ENCODE measurements at places on chromosomes 5 and 9.

DNA sequence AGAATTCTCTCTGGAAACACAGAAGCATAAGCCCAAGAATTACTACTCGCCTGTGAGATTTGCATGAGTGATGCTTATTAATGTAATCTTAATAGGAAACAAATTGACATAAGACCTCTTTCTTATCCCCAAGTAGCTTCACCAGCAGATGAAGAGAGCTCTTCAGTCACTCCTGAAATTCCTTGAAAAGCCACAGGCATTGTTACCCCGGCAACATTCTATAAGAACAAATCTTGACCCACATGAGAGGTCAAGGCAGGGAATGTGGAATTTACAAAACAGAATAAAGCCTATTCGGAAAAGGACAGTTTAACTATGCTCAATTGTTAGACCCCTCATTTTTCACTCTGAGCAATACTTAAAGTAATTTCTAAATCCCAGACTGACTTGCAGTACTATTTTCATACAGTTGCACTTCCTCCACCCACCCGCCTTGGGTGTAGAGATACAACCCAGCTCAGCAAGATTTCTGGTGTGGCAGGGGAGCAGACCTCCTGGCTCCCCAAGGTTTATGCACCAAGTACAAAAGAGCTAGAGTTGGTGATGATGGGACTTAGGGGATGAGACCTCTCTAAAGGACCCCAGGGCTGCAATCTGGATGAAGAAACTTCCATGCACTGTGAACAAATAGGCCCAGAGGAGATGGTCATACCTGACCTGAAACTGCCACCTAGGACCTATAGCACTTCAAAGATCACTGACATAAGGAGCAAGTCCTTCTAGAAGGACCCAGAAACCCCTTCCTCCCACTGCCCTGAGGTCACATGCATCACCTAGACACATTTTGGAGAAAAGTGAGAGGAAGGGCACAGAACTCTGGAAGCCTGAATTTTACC lies 242.1 kb downstream of the ZNF608 start:
- DNase-seq: peak; percentile 53

DNA sequence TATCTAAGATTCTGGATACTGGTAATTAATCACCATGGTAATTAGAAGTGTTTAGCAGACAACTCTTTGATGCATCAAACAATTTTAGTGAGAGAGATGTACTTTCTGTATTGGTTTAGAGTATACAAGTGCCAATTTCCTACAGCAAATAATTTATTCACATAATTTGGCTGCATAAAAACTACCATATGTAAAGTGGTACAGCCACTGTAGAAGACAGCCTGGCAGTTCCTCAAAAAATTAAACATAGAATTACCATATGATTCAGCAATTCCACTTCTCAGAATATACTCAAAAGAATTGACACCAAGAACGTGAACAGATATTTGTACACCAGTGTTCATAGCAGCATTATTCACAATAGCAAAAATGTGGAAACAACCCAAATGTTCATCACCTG lies 36.2 kb downstream of the PHAX start:
- no peak for DNase-seq

GRCh38 chr9:78351816-78352215 lies 54.9 kb downstream of the PSAT1 start:
- DNase-seq: no peak

DNA sequence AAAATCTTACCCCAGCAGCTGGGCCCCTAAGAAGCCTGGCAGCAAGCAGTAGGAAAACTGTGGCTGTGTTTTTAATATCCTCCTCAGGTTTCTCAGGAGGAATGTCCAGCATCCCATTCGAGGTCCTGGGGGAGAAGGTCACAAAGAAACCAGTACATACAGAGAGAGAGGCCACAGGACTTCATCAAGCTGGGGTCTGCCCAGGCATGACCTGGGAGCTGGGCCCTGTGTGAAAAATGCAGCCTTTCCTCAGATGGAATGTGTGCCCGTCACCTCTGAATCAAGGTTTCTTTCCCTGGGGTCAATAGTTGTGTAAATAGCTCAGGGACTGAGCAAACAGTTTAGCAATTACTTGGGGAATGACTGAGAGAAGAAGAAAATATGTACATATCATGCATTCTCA lies 33.9 kb upstream of the RAD23B start:
- no peak for DNase-seq

GRCh38 chr9:94065535-94065961 lies 18.7 kb upstream of the PTPDC1 start:
- peak; percentile 89 for DNase-seq

DNA sequence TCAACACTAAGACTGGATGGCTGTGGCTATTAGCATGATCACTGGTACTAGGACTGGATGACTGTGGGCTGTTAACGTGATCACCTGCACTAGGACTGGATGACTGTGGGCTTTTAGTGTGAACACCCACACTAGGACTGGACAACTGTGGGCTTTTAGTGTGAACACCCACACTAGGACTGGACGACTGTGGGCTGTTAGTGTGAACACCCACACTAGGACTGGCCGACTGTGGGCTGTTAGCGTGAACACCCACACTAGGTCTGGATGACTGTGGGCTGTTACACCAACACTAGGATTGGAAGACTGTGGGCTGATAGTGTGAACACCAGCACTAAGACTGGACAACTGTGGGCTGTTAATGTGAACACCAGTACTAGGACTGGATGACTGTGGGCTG lies 329.2 kb downstream of the OSTF1 start:
- DNase-seq: no peak

DNA sequence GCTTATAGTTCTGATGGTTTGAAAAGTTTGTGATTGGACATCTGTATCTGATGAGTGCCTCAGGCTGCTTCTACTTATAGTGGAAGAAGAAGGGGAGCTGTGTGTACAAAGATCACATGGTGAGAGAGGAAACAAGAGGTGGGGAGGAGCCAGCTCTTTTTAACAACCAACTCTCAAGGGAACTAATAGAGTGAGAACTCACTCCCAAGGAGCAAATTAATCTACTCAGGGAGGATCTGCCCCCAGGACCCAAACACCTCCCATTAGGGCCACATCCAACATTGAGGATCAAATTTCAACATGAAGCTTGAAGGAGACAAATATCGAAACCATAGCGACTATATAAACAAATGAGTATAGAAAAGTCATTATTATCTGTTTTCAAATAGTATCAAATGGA lies 64.7 kb upstream of the PRLR start:
- no peak for DNase-seq

- no peak for DNase-seq
These were observed 17.5 kb downstream of the TLE1 start for GRCh38 chr9:81671880-81672280.

GRCh38 chr9:107759009-107759822 lies 269.6 kb upstream of the KLF4 start:
- no peak for DNase-seq

DNA sequence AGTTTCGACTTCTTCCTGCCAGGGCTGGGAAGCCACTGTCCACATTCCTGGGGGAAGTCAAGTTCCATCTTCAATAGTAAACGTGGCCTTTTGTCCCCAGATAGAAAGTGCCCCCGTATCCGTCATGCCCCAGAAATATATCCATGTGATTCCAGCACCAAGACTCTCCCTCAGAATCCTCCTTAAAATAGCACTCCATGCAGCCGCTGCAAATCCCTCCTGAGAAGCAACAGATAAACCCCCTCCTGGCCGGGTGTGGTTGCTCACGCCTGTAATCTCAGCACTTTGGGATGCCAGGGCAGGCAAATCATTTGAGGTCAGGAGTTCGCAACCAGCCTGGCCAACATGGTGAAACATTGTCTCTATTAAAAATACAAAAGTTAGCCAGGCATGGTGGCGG lies 126.1 kb downstream of the OLFM1 start:
- DNase-seq: no peak

DNA sequence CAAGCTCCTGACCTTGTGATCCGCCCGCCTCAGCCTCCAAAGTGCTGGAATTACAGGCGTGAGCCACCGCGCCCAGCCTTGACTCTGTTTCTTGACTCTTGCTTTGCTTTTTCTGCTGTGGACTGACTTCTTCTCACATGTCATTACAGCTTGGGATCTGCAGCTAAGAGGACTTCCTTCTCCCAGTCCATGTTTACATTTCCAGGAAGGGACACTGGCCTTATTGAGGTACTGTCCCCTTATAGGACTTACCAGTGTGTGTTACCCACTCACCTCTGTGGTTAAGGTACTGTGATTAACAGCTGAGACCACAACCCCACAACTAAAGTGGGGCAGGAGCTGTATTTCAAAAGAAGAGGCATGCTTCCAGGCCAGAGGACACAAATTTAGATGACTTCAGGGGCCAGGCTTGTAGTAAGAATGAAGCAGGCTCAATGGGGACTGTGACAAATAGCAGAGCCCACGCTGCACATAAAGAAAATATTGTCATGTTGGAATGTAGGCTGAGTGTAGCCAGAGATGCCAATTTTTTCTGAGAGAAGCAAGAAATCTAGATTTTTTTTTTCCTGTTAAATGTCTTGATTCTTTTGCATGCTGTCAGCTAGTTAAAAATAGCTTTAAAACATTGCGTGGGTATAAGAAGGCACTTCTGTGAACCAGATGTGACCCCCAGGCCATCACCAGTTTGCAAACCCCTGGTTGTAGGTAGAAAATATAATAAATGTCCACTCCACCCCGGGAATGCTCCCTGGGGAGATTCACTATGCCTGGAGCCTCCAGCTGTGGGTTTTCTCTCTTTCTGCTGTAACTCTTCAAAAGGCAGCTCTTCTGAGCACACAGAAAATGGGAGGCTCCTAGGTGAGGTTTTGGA lies 75.0 kb downstream of the PTPDC1 start:
- no peak for DNase-seq

GRCh38 chr5:144205141-144205551 lies 34.5 kb downstream of the KCTD16 start:
- peak; percentile 51 for DNase-seq

GRCh38 chr9:127154390-127155191 lies 32.2 kb upstream of the ANGPTL2 start:
- no peak for DNase-seq

All from amniotic epithelial cell (primary cell).